ENCODE measurements at places on chromosomes 6 and 20. TPM values are rescaled to one million over a fixed set of nuclear protein-coding genes. Genes with fewer than 3 reads are reported as not detected.

GRCh38 chr6:170394980-170395379 is 88.4 kb downstream of the FAM120B start:
- no peak for DNase-seq

- no peak for DNase-seq
Measured at GRCh38 chr20:8287340-8287739, 155.3 kb downstream of the PLCB1 start.

The SMIM29 gene
- 5.3 TPM for total RNA-seq

DNA sequence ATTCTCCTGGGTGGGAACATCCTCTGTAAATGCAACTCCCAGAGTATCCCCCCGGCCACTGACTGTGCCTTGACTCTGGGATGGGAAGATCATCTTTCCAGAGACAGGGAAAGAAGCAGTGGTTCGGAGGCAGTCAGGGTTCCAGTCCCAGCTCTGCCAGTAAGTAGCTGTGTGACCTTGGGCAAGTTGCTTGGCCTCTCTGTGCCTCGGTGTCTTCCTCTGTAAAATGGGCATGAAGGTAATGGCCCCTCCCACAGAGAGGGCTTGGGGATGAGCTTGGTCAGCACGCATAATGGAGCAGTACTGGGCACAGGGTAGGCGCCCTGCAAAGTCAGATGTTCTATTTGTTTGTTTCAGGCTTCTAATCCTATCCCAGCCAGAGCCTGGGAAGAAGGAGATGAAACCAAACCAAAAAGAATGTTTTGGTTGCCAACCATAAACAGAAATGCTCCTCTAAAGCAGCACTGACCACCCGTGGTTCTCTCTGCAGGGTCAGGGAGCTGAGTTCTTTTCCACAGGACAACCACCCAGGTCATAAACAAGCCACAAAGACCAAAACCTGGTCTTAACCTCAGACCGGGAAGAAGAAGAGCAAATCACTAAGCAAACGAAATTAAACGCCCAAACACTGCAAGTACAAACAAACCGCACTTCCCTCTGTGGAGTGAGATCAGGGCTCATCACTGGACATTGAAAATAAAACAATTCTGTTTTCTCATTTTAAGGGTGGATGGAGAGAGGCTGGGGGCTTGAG is 381.0 kb upstream of the SULF2 start:
- DNase-seq: no peak

GRCh38 chr6:93581371-93581770 is 162.0 kb upstream of the EPHA7 start:
- DNase-seq: no peak

DNA sequence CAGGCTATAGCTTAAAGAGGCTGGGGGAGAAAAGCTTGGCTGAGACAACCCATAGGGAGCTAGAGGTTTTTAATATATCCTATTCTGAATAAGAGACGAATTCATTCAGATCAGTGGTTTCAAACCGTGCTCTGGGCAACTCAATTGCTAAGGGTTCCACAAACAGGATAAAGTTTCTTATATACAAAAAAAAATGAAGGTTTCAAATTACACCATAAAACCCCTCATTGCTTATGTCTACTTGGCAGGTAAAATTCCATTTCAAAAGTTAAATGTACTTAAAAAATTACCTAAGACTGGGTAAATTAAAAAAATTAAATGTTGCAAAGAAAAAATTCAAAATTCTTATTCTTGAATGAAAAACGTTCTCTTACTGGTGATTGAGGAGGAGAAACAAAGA is 2.7 kb downstream of the HLA-DPB1 start:
- no peak for DNase-seq

The RFX6 gene
- 28.7 TPM for total RNA-seq

GRCh38 chr6:53032849-53033248 is 32.4 kb upstream of the FBXO9 start:
- no peak for DNase-seq

- no peak for DNase-seq
Measured at GRCh38 chr6:17032988-17033634, 68.7 kb upstream of the STMND1 start.

GRCh38 chr20:22962567-22963439 is 72.3 kb upstream of the SSTR4 start:
- DNase-seq: no peak

The DDO gene
- total RNA-seq: not detected

DNA sequence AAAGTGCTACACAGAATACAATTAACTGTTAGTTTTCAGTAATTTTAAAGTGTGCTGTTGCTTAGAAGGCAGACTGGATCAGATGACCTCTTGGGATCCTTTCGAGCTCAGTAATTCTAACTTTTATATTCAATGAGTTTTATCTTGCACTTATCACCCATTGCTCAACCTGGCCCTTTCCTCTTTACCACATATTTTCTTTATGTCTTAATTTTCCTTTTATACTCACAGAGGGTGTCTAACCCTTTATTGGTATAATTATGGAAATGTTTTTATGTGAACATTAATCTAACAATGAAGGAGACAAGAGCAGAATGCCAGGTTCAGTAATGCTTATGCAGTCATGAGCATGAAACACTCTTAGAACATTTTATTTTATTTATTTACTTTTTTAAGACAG is 39.7 kb upstream of the CARMIL1 start:
- DNase-seq: no peak

- DNase-seq: no peak
Measured at GRCh38 chr20:38222923-38223742, 37.4 kb downstream of the KIAA1755 start.

DNA sequence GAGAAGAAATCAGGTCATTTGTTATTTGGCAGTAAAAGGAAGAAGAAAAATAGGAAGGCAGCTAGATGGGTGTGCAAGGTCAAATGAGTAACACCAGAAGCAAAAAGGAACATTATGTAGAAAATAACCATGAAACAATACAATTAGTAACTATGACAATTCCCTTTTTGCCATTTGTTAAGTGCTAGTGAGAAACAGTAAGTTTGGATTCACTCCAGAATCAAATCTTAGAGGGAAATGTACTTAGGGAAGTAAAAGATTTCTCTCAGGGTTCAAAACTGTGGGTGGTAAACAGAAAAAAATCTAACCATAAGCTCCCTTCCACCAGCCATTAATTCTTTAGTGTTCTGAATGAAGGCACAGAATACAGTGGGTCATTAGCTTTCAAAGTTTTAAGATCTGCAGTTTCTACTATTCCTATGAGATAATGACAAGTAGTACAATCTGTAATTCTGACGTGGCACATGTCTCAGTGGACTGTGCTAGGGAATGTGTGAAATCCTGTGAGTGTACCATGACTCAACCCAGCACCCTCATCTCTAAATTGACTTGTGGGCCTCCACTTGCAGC is 17.1 kb downstream of the REPS1 start:
- no peak for DNase-seq

The PTGIS gene
- total RNA-seq: 19.3 TPM

The ACTL10 gene
- 0.36 TPM for total RNA-seq

- DNase-seq: no peak
Measured at GRCh38 chr20:18024606-18025127, 33.0 kb downstream of the OVOL2 start.

The ZSCAN12 gene
- total RNA-seq: 17.5 TPM

DNA sequence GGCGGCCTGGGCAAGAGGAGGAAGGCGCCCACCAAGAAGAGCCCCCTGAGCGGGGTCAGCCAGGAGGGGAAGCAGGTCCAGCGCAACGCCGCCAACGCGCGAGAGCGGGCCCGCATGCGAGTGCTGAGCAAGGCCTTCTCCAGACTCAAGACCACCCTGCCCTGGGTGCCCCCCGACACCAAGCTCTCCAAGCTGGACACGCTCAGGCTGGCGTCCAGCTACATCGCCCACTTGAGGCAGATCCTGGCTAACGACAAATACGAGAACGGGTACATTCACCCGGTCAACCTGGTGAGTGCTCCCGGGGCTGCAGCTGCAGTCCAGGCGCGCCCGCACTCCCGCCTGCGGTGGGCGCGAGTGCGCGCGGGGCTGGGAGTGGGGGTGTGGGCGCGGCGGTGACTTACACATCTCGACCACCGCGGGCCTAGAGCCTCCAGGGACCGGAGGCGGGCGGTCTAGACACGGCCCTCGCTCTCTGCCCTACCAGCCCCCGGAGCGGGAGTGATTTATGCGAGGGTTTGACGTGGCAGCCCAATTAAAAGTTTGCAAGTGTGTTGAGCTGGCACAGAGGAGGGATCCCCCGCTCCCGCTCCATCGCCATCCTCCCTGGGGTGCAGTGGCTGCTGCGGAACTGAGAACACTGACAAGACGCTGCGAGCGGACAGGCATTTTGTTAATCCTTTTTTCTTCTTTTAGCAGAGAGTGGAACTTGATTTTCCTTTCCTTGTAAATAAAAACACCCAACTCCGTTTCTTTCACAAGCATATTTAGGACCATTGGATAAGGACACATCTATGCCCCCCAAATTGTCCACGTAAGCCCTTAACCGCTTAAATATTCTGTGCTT is 867 bp downstream of the TCF21 start:
- peak; percentile 28 for DNase-seq

- DNase-seq: no peak
Measured at GRCh38 chr6:39790772-39791171, 1.4 kb upstream of the DAAM2 start.

GRCh38 chr6:139449611-139450000 is 75.2 kb upstream of the CITED2 start:
- DNase-seq: no peak

DNA sequence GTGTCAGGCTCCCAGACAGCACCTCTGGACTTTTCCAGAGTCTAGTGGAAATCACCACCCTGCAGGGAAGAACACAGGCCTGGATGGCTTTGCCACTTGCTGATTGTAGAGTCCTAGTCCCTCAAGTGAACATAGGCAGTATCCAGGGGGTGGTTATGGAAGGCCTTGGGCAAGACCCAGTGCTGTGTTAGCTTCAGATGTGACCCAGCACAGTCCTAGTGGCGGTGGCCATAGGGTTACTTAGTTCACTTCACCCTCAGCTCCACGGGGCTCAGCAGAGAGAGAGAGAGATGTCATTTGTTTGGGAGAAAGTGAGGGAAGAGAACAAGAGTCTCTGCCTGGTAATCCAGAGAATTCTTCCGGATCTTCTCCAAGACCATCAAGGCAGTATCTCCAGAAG is 37.3 kb downstream of the RNF146 start:
- no peak for DNase-seq

The WFDC10B gene
- total RNA-seq: not detected

GRCh38 chr6:7232351-7232750 is 80.6 kb downstream of the SSR1 start:
- no peak for DNase-seq

- no peak for DNase-seq
Measured at GRCh38 chr6:38220069-38220723, 400.7 kb downstream of the ZFAND3 start.

DNA sequence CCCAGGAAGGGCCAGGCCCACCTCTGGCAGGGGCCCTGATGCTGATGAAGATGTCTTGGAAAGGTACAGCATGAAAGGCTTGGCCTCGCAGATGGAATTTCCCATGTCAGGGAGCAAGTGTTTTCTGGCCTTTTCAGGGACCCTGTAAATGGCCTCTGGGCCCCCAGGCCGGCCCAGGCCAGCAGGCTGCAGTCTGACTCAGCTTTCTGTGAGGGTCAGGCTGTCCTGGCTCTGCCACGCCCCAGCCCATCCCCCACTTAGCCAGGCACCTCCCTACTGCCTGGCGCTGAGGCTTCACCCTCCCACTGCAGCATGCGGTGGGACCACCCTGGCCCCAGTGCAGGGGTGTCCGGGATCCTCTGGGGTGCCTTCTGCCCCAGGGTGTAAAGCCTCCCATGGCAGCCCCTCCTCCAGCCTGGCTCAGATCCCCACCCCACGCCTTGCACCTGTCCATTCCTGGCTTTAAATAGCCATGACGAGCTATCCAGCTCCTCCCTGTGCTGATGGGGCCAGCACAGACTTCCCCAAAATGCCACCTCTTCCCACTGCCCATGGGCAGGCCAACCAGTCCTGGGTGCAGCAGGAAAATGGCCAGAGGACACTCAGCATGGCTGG is 35.6 kb upstream of the GATA5 start:
- no peak for DNase-seq

The GSTA2 gene
- 10.7 TPM for total RNA-seq

- no peak for DNase-seq
Measured at GRCh38 chr6:109240370-109241084, 141.7 kb downstream of the CD164 start.

The FKBP1C gene
- total RNA-seq: 0.89 TPM

The HUS1B gene
- 1.3 TPM for total RNA-seq

DNA sequence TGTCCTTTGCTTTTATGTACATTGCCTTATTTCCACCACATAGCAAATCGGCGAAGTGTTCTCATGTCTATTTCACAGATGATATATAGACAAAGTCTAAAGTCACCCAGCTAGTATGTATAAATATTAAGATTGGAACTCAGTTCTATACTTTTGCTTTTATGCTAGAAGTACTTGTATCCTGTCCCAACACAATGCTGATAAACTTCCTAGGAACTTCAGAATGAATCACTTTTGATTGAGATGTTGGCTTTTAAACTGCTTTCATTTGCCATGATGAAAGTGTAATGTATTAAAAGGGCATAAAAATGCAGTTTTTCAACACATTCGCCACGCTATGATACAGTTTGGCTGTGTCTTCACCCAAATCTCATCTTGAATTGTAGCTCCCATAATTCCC is 50.8 kb downstream of the GCLC start:
- DNase-seq: no peak

The HRH3 gene
- total RNA-seq: not detected

- no peak for DNase-seq
Measured at GRCh38 chr20:6123649-6124014, 802 bp upstream of the FERMT1 start.

The MYCT1 gene
- total RNA-seq: not detected

DNA sequence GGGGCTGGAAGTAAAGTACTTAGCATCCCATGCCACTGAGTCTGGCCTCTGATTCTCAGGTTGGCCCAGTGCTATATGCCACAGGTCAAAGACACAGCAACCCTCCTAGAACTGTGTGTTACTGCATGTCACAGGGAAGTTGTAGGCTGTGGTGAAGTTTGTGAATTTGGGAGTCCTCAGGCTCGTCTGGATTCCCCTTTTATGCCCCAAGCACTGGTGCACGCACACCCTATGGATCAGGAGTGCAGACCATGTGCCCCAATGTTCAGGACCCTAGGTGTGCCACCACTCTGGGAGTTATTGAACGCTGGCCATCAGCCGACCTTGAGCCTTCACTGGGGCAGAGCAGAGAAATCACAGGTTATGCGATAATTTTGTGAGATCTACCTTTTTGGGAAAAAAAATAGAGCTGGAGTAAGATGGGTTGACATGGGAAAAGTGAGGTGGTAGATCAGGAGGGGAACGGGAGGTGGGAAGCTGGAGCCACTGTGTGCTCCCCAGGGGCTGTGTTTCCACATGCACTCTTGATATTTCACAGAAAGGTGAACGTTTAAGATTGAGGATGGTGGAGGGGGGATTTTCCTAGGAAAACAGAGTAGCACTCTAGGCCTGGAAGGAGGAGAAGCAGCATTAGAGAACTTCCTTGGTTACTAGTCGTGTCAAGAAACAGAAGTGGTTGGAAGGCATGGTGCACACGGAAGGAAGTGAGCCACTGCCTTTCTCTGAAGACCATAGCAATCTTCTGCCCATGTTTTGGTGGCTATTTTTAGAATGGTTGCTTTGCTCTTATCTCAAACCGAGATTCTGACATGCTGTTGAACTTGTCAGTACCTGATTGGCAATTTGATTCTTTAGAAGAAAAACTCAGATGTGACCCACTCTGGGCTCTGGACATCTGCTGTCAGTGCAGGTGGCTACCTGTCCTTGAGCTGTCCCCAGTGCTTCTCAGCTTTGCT is 44.1 kb downstream of the DUSP22 start:
- no peak for DNase-seq

GRCh38 chr20:4633379-4633778 is 88.3 kb upstream of the PRND start:
- no peak for DNase-seq

The WFDC12 gene
- total RNA-seq: not detected
